ENCODE measurements at places on chromosomes 5 and 9.
A peak's percentile ranks its signal among the peaks of the same experiment; 100 is the strongest.

- DNase-seq = no peak
These were observed 256.5 kb upstream of the FBXL7 start for GRCh38 chr5:15243301-15244020.

DNA sequence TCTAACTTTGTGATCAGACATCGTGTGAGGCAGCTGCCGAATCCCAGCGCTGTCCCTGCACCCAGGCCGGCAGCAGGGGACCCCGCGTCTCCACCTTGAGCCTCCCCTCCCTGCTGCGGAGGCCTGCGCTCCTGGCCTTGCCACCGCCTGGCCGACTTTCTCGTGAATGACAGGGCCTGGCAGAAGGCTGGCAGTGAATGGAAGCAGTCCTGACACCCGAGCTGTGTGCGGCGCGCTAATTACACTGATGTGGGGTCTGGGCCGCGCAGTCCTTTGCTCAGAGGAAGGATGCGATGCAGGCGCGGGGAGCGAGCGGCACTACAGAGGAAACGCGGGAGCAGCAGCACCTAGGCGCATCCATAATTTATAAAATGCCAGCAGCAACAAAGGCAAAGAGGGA lies 40.3 kb downstream of the POU4F3 start:
- DNase-seq = no peak

DNA sequence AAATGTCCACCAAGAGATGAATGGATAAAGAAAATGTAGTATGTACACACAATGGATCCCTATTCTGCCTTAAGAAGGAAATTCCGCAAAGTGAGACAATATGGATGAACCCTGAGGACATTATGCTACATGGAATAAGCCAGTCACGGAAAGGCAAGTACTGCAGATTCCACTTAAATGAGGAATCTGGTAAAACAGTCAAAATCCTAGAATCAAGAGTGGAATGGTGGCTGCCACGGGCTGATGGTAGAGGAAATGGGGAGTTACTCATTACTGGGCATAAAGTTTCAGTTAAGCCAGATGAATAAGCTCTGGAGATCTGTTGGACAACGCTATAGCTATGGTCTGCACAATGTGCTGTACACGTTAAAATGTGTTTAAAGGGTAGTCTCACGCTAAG lies 47.2 kb downstream of the STK10 start:
- DNase-seq = no peak

GRCh38 chr5:170315154-170315553 lies 17.6 kb upstream of the LCP2 start:
- DNase-seq = no peak

DNA sequence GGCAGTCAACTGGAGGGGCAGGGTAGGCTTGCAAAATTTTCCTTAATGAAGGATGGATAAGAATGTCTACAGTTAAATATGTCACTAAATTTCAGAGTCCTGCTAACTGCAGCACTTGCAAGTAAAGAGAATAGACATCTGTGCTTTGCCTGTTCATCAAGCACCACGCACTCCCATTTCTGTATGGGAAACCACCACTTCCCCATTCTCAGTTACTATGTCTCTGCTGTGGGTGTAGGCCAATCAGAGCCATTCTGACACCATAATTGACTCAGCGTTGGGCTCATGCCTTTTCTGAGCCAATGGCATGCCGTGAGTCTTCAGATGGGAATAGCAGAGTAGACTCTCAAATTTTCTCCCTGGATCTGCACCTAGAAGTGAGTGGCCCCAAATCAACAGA lies 247.5 kb downstream of the GABRB2 start:
- no peak for DNase-seq

DNA sequence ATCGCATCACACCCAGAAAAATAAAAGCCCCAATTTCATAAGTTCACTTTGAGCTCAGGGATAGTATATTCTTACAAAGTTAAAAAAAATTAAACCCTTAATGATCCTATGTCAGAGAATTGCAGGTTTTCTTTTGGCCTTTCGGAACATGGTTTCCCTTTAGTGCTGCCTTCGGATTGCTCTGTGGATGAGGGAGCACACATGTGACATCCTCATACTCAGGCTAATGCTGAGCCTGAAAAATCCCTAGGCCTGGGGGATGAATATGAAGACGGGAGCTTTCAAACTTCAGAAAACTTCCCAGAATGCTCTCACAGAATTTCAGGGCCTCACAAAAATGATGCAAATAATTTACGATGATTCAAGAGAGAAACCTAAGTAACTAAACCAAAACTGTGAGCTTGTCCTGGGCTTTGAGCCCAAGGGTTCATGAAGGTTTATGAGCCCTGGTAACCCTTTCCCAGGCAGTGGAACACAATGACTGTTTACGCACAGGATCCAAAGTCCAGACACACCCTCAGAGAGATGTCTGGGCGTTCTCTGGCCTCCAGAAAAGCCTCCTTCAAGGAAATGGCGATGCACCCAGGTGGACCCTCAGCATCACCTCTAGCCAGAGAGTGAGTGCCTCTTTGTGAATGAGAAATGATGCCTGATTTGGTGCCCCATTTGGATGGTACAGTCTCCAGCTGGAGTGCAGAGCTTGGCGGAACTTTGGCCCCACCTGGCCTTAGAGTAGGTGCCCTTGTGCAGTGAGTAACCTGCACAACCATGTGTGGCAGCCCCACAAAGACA lies 145.4 kb downstream of the ENTREP1 start:
- no peak for DNase-seq

DNA sequence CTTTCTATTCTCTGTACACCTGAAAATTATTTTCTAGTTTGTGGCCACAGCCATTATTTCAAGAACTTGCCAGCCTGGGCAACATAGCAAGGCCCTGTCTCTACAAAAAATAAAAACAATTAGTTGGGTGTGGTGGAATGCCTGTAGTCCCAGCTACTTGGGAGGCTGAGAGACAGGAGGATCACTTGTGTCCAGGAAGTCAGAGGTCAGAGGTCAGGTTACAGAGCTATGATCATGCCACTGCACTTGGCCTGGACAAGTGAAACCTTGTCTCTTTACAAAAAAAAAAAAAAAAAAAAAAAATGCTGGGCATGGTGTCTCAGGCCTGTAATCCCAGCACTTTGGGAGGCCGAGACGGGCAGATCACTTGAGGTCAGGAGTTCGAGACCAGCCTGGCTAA lies 58.3 kb downstream of the HMGCR start:
- no peak for DNase-seq

- DNase-seq = peak; percentile 10
These were observed 84.3 kb upstream of the MELK start for GRCh38 chr9:36488389-36488756.

DNA sequence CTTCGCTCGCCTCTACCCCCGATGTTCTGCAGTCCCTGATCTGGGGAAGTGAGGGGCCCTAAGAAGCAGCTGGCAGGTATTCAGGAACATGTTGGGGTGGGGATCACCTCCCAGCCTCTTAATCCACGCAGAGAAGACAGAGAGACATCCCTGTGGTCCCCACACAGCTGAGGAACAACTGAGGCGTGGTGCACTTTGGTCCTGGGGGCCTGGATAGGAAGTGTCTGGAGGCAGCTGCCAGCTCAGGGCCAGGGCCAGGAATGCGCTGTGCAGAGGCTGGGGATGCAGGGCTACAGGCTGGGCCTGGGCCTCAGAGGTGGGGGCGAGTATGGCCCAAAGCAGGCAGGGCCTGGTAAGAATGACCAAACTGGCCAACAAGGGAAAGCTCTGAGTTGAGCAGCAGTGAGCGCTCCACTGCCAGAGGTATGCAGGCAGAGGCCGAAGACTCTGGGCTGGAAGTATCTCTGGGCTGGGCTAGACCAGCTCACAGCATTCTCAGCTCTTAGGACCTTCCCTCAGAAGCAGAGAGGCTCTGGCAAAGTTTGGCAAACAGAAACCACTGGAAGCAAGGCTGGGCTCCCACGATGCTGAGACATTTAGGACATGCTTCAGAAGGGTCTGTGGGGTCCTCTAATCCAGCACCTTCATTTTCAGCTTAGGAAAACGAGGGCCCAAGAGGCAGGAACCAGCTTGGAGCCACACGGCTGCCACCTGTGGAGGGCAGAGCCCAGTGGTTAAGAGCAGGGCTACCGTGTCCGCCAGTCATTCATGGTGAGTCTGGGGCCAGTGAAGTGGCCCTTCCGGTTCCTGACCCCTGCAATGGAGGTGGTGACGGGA lies 174.4 kb downstream of the GAPVD1 start:
- DNase-seq = no peak

GRCh38 chr9:95296761-95297160 lies 20.7 kb downstream of the FANCC start:
- DNase-seq = no peak

- no peak for DNase-seq
These were observed 678 bp downstream of the PLPP7 start for GRCh38 chr9:131290036-131290766.

- no peak for DNase-seq
These were observed 671 bp downstream of the RGS14 start for GRCh38 chr5:177358370-177358819.

GRCh38 chr5:147558826-147559225 lies 49.0 kb upstream of the DPYSL3 start:
- no peak for DNase-seq

DNA sequence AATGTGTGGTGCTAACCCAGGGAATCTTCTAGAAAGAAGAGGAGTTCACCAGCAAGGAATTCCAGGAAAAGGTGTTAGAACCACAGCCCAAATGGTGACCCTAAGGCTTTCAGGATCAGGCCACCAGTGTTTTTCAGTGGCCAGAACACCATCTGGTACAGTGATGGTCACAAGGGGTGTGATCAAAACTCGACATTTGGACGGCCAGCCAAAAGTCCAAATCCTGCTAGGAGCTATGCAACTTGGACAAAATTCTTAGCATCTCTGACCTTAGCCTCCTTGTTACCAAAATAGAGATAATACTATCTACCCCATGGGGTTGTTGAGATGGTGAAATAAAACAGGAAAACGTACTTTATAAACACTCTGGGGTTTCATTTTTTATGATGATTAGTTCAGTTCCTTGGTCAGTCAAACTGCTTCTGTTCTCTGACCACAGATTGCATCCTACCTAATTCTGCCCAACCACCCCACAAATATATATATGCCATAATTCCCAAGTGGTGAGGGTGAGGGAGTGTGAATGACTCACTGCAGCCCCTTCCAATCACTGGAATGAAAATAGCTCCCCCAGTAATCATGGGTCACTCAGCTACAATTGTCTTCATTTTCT lies 210.3 kb downstream of the CDK5RAP2 start:
- no peak for DNase-seq

GRCh38 chr5:21030981-21031380 lies 1043.0 kb upstream of the CDH18 start:
- DNase-seq = no peak

- DNase-seq = no peak
These were observed 132.2 kb downstream of the EBF1 start for GRCh38 chr5:158967541-158967940.

DNA sequence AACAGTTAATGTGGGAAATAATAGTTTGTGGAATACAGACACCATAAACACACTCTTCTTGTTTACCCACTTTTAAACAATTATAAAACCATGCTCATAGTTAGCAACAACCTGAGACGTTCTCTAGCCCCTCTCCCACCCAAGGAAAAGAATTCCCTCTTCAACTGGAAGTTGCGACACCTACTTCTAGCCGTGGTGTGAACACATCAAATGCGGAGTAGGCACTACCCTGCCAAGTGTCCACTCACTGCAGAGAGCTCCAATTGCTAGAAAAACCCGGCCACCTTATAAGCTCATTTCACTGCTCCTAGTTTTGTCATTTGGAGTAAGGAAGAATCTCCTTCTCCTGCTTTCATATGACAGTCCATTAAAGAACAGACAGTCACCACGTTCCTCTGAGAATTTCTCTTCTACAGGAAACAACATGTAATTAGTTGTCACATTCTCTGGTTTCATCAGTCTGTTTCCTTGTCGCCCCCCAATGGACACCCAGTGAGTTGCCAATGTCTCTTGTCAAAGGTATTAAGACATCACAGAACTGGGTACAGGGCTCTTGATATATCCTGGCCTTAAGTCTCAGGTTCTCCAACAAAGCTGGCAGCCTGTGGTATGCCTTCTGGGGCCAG lies 47.3 kb downstream of the PRLR start:
- DNase-seq = no peak

- DNase-seq = no peak
These were observed 64.8 kb upstream of the SLC1A1 start for GRCh38 chr9:4425319-4426045.

GRCh38 chr9:116074658-116075057 lies 78.9 kb upstream of the PAPPA start:
- DNase-seq = no peak

- DNase-seq = no peak
These were observed 50.1 kb downstream of the ADAMTS2 start for GRCh38 chr5:179294891-179295777.

DNA sequence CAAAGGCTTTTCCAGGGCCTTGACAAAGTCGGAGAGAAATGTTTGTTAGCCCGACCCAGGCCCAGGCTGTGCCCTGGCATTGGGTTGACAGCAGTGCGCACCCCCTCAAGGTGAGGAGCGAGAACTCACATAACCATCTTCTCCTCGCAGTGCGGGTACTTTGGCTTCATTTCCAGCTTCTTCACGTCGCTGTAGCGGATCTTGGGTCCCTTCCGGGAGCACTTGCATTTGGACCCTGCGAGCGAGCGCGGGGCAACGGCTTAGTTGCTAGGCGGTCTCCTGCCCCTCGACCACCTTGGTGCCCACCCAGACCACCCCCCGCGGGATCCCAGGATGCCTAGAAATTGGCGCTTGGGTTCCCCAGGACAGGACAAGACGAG lies 496 bp downstream of the CXCL14 start:
- DNase-seq = no peak

GRCh38 chr9:119004618-119004990 lies 364.6 kb downstream of the BRINP1 start:
- DNase-seq = no peak

DNA sequence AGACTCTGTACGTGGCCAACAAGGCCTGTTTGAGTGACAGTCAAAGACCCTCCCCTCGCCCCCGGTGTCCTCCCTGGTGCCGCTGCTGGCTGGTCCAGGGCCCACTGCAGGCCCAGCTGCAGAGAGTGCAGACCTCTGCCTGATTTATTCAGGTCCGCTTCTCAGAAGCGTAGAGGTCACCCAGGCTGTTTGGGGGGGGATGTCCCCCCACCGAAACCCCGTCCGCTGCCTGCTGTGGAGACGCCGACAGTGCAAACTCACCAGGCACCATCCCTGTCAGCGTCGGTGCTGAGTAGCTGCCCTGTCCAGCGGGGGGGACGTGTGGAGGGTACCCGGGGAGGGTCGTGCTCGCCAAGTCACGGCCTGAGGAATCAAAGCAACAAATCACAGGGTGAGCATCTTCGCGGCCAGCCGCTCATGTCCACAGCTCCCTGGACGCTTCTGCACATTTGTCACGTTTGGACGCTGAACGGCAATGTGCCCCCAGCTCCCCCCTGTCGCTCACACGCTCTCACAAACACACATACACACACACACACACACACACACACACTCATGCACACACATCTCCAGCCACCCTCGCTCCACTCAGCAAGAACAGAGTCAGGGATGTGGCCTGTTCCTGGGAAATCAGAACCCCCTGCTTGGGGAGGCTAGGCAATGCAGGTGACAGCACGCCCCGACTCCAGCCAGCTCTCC lies 152.2 kb downstream of the PAX5 start:
- DNase-seq = no peak

DNA sequence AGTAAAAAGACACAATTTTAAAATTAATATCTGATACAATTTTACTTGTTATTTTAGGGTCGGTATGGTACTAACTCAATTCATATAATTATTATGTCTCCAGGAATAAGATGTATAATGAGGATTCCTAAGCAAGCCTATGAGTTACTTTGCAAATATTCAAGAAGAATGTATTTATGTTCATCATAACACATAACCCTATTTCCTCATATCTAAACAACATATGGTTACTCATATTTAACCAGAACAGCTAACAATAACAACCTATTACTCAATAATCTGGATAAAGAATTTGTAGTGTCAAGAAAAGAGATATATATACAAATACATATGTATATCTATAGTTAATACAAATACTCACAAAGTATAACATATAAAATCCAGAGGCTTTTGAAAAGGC lies 285.9 kb downstream of the ARL15 start:
- no peak for DNase-seq
